ENCODE measurements at places on chromosomes 1 and 21. TPM values are rescaled to one million over a fixed set of nuclear protein-coding genes. Genes with fewer than 3 reads are reported as not detected.

- no peak for DNase-seq
Measured at GRCh38 chr1:111234258-111234657, 6.7 kb downstream of the CHI3L2 start.

- no peak for DNase-seq
Measured at GRCh38 chr1:56025942-56026341, 553.4 kb downstream of the PLPP3 start.

DNA sequence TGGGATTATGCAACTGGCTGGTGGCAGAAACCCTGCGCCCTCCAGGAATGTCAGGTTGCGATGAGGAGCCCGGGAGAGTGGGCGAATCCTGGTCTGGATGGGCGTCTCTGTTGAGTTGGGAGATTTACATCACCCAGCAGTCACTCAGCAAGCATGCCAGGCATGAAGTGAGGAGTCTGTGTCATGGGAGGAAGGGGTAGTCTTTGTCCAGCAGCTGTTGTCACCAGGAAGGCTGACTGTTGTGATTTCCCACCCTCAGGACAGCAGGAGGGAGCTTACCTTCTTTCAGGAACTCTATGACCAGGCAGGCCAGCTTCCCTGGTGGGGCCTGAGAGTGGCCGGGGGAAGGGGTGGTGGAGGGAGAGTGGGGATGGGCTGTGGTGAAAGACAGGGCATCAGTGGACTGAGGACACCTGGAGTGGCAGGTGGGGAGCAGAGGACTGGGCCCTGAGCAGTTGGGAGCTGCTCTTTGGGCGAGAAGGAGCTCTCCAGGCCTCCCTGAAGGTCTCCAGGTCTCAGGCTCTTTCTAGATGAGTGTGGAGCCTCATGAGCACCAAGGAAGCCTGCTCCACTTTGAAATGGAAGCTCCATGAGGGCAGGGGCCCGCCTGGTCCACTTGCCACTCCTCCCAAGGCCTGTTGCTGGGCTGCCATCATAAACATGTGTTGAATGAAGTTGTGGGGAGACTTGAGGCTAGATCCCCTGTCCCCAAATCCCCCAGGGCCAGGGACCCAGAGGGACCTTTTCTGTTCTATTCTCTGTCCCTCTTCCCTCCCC lies 21.3 kb upstream of the PKP1 start:
- DNase-seq = no peak

Gene ELK4
- polyA plus RNA-seq = 18.6 TPM

- no peak for DNase-seq
Measured at GRCh38 chr1:158203693-158204457, 23.2 kb downstream of the CD1D start.

- DNase-seq = no peak
Measured at GRCh38 chr1:213446496-213446895, 395.5 kb downstream of the RPS6KC1 start.

GRCh38 chr1:25206201-25206600 lies 26.1 kb downstream of the SYF2 start:
- DNase-seq = no peak

Gene LYPLA2
- polyA plus RNA-seq = 37.0 TPM

DNA sequence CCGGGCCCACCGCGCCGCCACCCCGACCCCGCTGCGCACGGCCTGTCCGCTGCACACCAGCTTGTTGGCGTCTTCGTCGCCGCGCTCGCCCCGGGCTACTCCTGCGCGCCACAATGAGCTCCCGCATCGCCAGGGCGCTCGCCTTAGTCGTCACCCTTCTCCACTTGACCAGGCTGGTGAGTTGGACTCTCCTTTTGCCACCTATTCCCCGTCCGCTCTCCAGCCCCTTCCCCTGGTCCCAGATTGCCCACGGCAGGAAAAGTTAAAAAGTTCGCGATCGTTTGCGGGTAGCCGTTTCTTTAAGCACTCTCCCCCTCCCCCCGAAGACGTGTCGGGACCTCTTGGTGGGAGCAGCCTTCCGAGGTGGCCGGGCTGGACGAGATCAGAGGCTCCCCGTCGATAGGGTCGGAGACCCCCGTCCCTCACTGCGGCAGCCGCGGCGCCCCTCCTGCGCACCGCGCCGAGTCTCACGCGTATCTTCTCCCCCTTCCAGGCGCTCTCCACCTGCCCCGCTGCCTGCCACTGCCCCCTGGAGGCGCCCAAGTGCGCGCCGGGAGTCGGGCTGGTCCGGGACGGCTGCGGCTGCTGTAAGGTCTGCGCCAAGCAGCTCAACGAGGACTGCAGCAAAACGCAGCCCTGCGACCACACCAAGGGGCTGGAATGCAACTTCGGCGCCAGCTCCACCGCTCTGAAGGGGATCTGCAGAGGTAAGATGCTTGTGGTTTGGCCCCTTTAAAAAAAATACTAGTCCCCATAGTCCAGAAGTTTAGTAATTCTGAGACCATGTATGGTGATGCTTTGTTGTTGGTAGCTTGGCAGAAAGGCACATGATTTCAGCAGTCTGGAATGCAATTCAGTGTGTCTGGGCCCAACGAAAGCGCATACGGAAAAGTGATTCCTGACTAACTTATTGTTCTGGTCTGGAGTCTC lies 576 bp downstream of the CCN1 start:
- DNase-seq = peak; percentile 91

- DNase-seq = no peak
Measured at GRCh38 chr1:111887385-111887784, 102.1 kb downstream of the KCND3 start.

GRCh38 chr1:235588916-235589515 lies 60.6 kb downstream of the GNG4 start:
- no peak for DNase-seq

- no peak for DNase-seq
Measured at GRCh38 chr1:156070548-156070947, 9.6 kb downstream of the RAB25 start.

Gene OR2L5
- polyA plus RNA-seq = not detected

- no peak for DNase-seq
Measured at GRCh38 chr1:241939798-241940197, 17.8 kb upstream of the BECN2 start.

DNA sequence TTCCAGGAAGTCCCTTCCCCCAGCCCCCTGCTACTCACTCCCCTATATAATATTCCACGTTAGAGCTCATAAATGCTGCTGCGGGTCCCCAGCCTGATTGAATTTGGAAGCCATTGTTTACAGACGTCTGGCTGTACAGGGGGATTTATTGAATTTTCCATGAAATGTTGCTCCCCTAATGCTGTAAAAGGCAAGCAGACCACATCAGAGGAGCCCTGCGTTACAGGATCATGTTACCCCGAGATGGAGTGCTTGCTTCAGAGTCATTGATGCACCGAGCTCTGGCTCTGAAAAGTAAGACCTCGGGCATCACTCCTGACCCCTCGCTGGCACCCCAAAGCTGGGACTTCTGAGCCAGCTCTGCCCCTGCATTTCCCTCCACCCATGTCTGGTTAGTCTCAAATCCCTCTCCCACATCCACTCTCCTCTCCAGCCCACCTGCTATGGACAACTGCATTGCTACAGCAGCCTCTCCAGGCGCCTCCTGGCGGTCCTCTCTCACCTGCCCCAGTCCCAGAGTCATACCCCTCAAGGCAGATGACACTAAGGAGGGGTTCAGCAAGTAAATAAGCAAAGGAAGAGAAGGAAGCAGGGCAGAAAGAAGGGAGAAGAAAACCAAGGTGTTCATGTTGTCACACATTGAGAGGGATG lies 127.8 kb downstream of the TMEM53 start:
- DNase-seq = no peak

Gene HES3
- polyA plus RNA-seq = not detected
